NCI-H526 treated with DMSO at 0.1 percent for 48 hours (cell line): ENCODE measurements at places on chromosomes 13 and 19.

- no peak for DNase-seq
Measured at GRCh38 chr13:81381560-81381959, 1040.6 kb upstream of the SPRY2 start.

GRCh38 chr13:22074403-22074802 is 403.5 kb downstream of the FGF9 start:
- DNase-seq: no peak

- DNase-seq: no peak
Measured at GRCh38 chr13:110965038-110965754, 50.3 kb upstream of the ANKRD10 start.

DNA sequence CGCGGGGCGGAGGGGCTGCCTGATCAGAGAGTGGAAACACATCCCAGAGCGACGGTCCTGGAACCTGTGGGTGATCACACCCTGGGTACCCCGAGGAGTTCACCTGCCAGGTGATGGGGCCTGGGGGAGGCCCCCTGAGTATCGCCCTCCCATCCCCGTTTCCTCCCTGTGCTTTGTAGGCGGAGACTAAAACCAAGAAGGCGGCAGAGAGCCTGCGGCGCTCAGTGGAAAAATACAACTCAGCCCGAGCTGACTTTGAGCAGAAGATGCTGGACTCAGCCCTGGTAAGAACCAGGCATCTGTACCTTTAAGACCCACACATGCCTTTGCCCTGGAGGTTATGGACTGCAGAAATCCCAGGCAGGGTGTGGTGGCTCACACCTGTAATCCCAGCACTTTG is 19.3 kb downstream of the FCHO1 start:
- no peak for DNase-seq

DNA sequence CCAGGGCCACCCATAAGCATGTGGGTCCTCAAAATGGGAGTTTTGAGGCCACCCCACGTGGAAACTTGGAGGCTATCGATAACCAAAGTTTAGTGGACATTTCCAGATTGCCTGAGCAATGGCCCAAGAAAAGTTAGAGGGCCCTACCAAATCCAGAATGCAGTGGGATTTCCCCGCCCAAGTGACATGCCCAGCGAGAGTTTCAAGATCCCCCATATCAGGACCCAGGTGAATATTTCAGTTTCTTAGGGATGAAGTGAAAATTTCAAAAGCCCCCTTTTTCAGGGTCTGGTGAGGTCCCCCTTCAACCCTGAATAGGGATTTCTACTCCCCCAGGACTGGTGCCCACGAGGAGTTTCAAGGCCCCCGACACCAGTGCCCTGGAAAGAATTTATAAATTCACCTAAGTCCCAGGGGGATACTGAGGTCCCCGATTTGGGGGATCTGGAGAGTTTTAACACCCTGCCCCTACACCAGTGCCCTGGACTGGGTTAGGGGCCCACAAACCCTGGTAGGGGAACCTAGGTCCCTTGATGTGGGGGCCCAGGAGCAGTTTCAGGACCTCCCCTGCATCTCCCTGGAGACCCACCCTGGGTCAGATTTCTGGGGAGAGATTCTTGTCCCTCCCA is 695 bp downstream of the BST2 start:
- no peak for DNase-seq

- no peak for DNase-seq
Measured at GRCh38 chr19:11995174-11995573, 30.3 kb downstream of the ZNF763 start.

- no peak for DNase-seq
Measured at GRCh38 chr19:3274942-3275582, 50.6 kb downstream of the CELF5 start.
